Activated gamma-delta T cell treated with anti-CD3 and anti-CD28 coated beads, Interleukin-2, amount 50 U/mL, for 16 hours (primary cell): ENCODE measurements at places on chromosomes 6 and 20.

DNA sequence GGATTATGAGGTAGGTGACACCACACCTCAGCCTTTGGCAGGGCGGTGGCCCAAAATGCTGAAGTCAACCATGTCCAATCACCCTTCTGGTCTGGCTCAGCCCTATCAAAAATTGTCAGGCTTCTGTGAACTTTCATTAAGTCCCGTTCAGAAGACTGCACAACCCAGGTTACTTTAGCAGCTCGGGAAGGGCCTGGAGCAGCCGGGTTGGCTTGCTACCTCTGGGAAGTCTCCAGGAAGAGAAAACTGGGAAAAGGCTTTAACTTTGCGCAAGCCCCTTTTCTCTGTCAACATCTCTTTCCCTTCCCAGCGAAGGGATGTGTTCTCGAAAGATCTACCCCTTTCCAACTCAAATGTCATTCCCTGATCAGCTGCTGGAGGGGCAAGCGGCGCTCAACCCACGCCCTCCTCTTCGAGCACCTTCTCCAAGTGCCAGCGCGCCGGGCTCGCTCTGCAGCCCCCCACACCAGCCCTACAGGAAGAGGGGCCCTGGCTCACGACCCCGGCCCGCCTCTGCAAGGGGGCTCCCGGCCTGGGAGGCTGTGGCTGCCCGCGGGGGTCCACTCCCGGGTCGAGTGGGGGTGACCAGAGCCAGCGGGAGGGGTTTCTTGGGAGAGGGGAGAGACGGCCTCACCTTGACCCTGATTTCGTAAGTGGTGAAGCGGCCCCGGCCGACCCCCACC, 573 bp downstream of the SNX3 start:
- no peak for DNase-seq

DNA sequence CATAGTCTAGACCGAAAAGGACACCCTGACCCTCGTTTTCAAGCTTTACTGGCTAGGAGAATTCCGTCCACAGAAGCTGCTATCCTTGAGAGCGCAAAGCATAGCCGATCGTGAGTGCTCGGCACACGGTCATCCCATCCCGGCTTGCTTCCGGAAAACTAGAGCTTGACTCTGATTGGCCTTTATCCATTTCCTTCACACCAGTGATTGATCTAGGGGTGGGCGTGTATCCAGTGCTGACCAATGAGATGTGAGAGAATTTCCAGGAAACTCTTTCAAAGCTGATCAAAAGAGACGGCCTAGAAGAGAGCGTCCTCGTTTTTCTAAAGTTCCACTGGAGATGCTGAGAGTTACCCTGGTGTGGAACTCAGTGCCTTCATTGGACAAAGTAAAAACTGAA, 41.0 kb upstream of the NFATC2 start:
- DNase-seq, result no peak

DNA sequence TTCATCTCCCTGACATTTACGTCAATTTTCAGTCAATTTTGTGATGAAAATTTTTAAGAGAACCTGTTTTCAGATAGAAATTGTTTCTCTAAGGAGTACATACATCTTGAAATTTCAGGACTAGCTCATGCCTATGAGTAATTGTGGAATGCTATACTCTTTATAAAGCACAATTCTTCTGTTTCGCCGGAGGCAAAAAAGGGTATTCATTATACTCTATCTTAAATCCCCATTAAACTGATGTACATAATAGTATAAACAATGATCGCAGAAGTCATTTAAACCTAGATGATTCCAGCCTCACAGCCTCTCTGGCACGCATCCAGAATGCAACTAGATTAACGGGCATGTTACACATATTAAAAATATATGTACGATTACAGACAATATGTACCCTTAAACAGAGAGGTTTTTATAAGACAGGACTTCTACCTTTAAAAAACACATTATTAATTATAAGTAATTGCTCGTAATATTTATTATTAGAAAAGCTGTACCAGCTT, 62.6 kb downstream of the NRSN1 start:
- no peak for DNase-seq

DNA sequence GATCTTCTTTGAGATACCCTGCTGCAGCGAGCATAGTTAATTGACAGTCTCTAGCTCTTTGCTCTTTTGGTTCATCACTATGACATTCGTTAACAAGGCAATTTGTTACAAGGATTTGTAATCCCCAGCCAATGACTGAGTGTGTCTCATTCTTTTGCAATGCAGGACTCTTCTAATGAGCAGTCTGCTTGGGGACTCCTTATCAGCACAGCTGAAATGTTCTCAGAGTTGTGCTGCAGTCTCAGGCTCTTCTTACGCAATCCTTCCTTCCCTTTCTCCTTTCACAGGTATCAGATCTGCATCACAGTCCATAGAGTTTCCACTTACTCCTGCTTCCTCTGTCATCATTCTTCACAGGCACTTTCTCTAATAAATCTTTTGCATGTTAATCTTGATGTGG, 161.2 kb upstream of the OGFRL1 start:
- DNase-seq, result no peak

GRCh38 chr6:1267790-1268762, 43.8 kb upstream of the FOXQ1 start:
- no peak for DNase-seq

DNA sequence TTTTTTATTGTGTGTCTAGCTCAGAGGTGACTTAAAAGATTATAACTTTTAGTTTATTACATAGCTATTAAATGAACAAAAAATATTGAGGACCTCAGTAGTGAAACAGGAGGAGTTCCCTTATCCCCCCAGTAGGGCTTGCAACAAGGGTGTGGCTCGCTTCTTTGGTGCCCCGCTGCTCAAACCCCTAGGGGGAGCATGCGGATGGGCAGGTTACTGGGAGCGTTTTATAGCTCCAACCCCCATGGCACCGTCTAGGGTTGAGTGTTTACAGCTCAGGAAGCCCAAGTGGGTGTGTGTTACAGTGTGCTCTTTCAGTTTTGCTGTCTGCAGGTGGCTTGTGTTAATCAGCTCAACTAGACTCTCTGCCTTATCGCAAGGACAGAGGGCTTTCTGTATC, 1513.7 kb downstream of the GRIK2 start:
- DNase-seq, result no peak

GRCh38 chr20:51876313-51876940, 74.1 kb upstream of the SALL4 start:
- no peak for DNase-seq

GRCh38 chr6:39300739-39301138, 13.5 kb downstream of the KCNK17 start:
- no peak for DNase-seq

DNA sequence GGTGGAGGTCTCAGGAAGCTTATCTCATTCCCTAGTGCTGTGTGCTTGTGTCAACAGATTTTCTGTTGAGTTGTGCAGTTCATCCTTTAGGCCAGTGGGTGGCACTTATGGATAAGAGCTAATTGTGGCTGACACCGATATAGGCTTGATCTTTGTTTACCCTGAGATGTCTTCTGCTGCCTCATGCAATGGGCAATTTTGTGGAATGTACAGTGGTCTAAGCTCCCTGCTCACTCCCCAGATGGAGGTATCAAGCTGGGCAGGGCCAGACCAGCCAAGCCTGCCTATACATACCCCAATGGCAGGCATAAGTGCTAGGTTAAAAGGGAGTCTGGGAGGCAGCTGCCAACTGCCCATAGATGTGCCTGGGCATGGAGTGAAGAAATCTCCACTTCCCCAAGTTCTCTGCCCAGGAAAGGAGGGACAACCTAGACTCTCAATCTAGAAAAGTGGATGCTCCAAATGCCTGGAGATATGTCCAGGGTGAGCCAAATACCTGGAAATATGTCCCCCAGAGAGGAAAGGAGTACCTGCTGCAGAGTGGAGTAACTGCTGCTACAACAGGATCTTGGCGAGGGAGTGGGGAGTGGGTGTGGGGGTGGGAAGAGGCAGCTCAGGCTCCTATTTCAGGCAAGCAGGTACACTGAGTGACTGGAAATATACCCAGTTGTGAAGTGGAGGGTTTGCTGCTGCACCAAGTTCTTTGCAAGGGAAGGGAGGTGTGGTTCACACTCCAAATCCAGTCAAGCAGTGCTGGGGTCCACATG, 53.2 kb upstream of the ARG1 start:
- no peak for DNase-seq

DNA sequence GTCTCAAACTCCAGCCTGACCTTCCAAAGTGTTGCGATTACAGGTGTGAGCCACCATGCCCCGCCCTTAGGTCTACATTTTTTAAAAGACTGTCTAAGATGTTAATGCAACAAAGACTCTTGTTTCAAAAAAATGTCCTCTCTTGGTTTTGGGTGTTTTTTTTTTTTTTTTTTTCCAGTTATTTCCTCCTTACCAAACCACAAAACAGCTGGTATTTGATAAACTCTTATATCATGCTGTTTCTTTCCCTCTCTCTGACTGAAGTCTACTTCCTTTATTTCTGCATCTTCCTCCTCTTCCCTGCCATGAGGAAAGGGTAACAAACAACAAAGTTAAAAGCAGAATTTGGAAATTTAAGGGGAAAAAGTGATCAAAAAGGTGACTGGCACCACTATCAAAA, 21.2 kb downstream of the STK38 start:
- no peak for DNase-seq

- no peak for DNase-seq
These were observed 30.0 kb downstream of the SIRPA start for GRCh38 chr20:1924910-1925861.

DNA sequence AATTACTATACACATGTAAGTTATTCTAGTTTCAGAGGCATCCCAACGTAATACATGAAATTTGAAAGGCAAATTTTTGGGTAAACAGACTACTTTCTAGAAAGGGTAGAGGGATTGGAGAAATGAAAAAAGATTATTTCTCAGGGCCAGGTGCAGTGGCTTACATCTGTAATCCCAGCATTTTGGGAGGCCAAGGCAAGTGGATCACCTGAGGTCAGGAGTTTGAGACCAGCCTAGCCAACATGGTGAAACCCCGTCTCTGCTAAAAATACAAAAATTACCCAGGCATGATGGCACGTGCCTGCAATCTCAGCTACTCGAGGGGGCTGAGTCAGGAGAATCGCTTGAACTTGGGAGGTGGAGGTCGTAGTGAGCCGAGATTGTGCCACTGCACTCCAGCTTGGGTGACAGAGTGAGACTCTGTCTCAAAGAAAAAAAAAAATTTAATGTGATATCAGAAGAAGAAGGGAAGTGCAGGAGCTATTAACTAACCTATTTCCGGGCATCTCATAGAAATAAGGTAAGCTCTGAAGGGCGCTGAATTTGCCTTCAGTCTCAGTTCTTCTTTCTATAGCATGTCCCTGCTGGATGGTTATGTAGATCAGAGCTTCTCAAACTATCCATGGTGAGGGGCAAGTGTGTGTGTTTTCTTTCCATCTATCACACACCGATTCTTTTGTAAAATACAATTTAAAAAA, 100.3 kb upstream of the MTHFD1L start:
- DNase-seq, result no peak

- no peak for DNase-seq
These were observed 158.6 kb upstream of the MLN start for GRCh38 chr6:33962246-33963027.

DNA sequence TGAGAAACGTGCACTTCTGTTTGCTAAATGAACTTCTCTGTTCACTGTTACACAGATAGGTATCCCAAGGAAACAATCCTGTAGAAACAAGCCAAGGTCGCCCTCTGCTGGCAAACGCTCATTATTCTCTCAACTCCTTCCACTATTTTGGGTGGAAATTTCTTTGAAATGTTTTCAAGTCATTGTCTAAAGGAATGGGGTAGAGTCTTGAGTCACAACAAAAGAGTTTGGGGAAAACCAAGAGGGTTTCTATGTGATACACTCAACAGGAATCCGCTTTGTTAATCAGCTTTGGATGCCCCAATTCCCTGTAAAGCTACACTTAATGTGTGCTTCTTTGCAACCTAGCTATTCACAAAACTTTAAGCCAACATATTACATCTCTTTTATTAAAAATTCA, 4.6 kb upstream of the RAE1 start:
- peak; percentile 40 for DNase-seq

DNA sequence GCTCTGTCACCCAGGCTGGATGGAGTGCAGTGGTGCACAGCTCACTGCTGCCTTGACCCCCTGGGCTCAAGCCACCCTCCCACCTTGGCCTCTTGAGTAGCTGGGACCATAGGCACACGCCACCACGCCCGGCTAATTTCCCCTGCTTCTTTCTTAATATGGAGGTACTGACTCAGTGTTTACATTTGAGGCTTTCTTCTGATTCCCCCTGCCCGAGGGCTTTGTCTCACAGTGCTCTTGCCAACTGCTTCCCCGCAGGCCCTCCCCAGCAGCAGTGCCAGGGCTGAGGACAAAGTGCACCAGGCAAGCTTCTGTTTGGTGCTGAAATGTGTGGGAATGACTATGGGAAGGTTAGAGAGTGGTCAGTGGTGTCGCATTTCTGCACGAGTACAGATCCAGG, 34.8 kb downstream of the NR2E1 start:
- DNase-seq, result no peak

DNA sequence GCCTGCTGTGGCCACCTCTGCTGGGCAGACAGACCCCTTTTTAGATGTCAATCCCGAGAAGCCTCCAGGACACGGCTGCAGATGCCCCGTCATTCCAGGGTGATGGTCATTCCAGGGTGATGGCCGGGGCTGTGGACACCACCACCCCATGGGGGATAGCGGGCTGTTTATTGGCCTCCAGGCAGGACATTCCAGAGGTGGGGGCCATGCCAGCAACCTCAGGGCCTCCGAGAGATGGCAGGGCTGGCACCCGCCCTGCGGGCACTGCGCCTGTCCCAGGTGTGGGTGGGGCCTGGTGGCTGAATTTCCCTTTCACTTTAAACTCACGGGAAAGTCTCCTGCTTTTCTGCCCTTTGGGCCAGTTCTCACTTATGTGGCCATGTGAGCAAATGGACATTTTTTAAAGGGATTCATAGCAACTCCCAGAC, 14.5 kb downstream of the COL9A3 start:
- DNase-seq, result no peak

GRCh38 chr6:116397914-116398313, 27.2 kb downstream of the DSE start:
- no peak for DNase-seq

DNA sequence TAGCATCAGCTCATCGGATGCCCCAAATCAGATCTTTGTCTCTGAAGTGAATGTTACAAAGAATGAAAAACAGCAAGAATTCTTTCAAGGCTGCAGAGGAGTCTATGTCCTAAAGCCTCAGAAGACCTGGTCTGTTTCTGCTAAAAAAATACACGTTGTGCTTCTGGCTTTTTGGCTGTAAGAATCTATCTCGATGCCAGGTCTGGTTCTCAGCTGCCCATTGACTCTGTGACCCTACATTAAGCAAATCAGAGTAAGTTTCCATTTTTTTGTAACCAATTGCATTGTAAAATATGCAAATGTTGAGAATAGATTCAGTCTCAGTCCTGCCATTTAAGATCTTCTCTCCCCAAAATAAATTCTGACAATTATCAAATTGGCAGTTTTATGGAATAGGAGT, 705.4 kb downstream of the RFPL4B start:
- no peak for DNase-seq
